ENCODE measurements at places on chromosomes 11 and 22.

GRCh38 chr11:119545978-119546915 lies 123.3 kb upstream of the THY1 start:
- DNase-seq: no peak

- no peak for DNase-seq
Observed at GRCh38 chr11:61659413-61660196, 20.6 kb upstream of the DAGLA start.

DNA sequence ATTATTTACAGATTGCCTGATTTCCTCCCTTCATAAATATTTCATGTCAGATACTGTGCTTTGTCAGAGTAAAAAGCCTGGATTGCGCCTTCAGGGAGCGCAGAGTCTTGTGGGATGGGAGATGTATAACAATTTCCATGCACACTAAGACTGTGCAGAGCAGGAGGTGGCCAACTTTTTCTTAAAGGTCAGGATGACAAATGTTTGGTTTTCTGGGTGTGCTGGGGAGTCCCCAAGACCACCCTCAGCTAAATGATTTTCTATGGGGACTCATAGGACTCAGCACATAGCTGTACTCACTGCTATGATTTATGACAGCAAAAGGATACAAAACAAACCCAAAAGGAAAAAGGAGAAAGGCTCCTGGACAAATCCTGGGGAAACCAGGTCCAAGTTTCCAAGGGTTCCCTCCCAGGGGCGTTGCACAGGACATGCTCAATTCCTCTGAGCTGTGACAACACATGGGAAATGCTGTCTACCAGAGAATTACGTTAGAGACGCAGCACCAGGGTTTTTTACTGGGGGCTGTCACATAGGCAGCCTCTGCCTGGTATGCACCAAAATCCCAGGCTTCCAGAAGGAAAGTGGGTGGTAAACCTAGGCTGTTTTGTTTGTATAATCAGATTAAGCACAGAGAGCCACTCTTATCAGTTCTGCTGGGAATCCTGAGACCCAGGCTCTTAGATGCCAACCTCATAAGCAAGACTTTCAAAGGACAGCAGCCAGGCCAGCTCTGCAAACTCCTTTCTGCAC lies 59.1 kb downstream of the CSNK2A3 start:
- DNase-seq: no peak

- DNase-seq: no peak
Observed at GRCh38 chr22:39629851-39630250, 59.3 kb downstream of the CACNA1I start.

DNA sequence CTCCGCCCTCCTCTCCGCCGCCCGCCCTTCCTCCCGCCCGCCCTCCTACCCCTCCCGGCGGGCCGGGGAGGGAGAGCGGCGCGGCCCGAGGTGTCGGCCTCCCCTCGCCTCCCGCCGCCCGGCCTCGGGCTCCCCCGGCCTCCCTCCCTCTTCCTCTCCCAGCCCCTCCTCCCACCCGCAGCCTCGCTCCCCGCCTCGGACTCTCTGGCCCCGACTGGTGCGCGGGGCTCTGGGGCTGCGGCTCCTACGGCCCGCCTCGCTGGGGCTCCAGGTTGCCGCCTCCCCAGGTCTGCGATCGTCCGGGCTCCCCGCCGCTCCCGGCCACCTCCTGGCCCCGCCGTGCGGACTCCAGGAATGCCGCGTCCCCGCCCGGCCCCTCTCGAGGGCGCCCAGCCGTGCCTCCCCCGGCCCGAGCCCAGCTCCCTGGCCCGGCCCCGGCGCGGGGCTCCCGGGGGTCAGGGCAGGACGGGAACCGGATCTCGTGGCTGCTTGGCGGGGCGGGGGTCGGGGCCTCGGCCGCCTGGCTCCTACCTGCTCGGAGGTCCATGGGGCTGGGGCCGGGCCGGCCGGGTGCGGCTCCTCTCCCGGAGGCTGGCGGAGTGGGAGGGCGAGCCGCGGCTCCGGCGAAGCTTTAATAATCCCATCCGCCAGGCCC lies at the start of gene CLCF1:
TSS of gene CLCF1 (minus strand) at position 606 of the 655 bp plus-strand sequence. CDS start at position 547, 59 bp downstream.
- peak; percentile 68 for DNase-seq

DNA sequence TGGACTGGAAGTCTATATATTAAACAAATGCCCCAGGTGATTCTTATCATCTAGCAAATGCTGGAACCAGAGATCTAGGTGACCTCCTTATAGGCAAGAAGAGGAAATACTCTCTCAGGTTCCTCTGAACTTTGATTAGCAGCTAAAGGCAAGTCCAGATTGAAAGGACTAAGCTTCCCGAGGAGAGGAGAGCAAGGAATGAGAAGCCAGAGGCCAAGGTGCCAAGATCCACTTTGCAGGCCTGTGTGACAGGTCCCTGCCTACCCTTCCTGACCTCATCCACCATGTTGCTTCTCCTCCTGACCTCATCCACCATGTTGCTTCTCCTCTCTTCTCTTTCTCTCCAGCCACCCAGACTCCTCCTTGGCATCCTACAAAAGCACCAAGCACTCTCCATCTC lies 173.2 kb downstream of the LARGE1 start:
- no peak for DNase-seq

- peak; percentile 43 for DNase-seq
Observed at GRCh38 chr22:35547987-35548721, 7.5 kb downstream of the RASD2 start.

GRCh38 chr11:22347857-22348487 lies 9.8 kb downstream of the SLC17A6 start:
- no peak for DNase-seq

DNA sequence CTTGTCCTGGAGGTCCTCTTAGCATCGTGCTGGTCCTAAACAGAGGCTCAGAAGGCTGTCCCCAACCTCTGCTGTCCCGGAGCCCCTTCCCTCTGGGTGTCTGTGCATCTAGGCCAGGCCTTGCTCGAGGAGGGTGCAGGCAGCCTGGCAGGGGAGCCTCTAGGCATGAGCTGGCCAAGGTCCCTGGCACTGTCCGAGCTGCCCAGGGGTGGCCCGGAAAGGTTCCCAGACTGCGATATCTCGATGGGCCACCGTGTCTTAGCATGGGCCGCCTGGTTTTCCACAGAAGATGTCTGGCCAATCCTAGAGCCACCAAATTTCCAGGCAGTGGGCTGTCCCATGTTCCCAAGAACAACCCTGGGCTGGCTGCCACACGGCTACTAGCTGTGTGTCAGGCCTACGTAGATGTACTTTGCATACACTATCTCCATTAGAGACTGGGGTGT lies 24.6 kb upstream of the SMIM38 start:
- no peak for DNase-seq

- no peak for DNase-seq
Observed at GRCh38 chr11:76845069-76845468, 15.6 kb upstream of the ACER3 start.

- DNase-seq: no peak
Observed at GRCh38 chr22:39098576-39098975, 1.5 kb downstream of the APOBEC3H start.

- no peak for DNase-seq
Observed at GRCh38 chr11:10722307-10722706, 28.7 kb upstream of the CTR9 start.

- DNase-seq: peak; percentile 57
Observed at GRCh38 chr11:122754553-122755322, 83.6 kb upstream of the CRTAM start.

DNA sequence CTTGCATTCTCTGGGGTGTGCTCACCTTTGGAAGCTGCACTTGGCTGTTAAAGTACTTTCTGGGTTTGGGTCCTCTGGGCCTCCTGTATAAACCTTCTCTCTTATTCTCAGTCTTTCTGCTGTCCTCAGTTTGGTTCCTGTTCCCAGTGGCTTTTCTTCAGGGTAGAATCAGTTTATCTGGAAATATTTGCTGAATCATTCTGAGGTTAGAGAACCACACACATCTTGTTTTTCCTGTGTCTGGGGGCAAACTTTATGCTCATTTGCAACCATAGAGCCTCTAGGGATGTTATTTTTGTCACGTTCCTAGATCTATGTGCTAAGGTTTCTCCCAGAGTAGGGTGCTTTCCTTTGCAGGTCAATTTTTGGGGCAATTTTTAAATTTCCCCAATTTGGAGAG lies 224.3 kb upstream of the C11orf87 start:
- no peak for DNase-seq

- DNase-seq: no peak
Observed at GRCh38 chr22:49547751-49548239, 279.9 kb downstream of the BRD1 start.

DNA sequence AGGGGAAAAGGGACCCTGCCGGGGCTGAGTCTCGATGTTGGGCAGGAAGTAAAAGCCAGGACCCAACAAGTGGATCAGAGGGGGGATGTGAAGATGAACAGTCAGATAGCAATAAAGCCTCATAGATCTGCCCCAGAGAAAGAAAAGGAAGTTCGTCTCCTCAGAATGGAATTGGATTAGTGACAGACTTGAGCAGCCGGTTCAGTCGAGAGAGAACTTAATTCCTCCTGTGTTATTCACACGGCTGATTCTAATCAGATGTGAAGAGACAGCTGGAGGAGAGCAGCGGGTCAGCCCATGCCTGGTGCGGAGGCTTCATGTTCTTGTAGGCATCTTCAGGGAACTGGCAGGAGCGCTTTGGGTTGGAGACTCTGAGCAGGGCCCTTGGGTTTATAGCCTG lies 29.3 kb upstream of the CABP7 start:
- DNase-seq: no peak

- no peak for DNase-seq
Observed at GRCh38 chr22:37313376-37314314, 31.3 kb downstream of the CYTH4 start.

GRCh38 chr22:26702906-26703830 lies 45.8 kb downstream of the MIAT start:
- no peak for DNase-seq

DNA sequence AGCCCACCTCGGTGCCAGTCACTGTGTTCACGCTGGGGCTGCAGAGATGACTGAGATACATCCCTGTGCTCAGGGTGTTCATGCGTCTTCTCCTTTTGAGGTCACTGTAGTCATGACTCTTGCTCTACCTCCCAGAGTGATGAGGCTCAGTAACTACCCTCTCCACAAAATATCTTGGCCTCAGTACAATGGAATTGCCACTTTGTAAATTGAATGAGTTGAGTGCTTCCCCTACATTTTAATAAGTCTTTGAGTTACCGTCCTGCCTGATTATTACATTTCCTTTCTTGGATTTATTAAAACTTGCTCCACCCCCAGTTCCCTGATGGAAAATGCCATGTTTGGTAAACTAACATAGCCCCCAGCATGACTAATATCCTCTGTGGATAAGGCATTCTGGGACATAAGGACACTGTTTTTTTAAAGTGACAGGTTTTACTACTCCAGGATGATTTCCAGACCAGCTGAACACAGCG lies 15.9 kb downstream of the PRSS23 start:
- DNase-seq: no peak

GRCh38 chr22:44164031-44164430 lies 16.7 kb upstream of the PARVG start:
- no peak for DNase-seq
